Muscle of leg (tissue), 16 donors: ENCODE measurements at places on chromosomes 7 and 10.

DNA sequence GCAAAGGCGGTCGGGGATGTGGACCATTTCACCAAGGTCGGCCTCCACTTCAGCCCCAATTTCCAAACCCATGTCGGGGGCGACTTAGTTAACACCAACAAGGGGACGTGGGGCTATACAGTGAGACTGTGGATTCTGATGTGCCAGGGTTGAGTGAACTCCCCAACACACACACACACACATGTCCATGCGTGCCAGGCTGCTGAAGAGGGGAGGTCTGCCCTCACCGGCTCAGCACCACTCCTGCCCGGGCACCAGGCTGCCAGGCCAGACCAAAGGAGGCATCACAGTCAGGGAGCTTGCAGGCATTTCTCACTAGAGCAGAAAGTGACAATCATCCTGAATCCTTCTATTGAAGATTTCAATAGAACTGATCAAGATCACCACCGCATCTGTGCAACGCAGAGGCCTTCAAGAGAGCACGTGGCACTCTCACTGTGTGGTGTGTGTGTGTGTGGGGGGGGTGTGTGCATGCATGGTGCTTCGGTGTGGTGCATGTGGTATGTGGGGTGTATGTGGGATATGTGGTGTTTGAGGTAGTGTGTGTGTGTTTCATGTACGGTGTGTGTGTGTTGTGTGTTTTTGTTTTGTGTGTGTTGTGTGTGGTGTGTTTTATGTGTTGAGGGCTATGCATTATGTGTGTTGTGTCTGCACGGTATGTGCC, 403.5 kb upstream of the RNF32 start:
- no peaks in the 10 kb centered on the region for H3K27me3 ChIP-seq
- no peaks in the 10 kb centered on the region for H3K36me3 ChIP-seq
- no peak for DNase-seq
- H3K27ac ChIP-seq, result no peak overlapping the region
- H3K4me3 ChIP-seq, result no peak overlapping the region

GRCh38 chr7:134605978-134606923, 40.4 kb upstream of the BPGM start:
- no peaks in the 10 kb centered on the region for H3K4me1 ChIP-seq
- H3K4me3 ChIP-seq, result no peak overlapping the region
- no peaks in the 10 kb centered on the region for H3K36me3 ChIP-seq
- peak; percentile 67 for DNase-seq

- H3K4me1 ChIP-seq, result no peaks in the 10 kb centered on the region
- H3K27me3 ChIP-seq, result no peaks in the 10 kb centered on the region
- H3K27ac ChIP-seq, result no peak overlapping the region
- peak; percentile 47 for DNase-seq
- no peaks in the 10 kb centered on the region for H3K36me3 ChIP-seq
Observed at GRCh38 chr10:109953766-109954165, 30.5 kb upstream of the XPNPEP1 start.

- no peaks in the 10 kb centered on the region for H3K27me3 ChIP-seq
- no peaks in the 10 kb centered on the region for H3K36me3 ChIP-seq
- H3K27ac ChIP-seq, result no peak overlapping the region
- H3K4me1 ChIP-seq, result peaks cover 9% of the 10 kb centered on the region
Observed at GRCh38 chr10:23396695-23397094, 42.2 kb upstream of the OTUD1 start.

- H3K4me3 ChIP-seq, result no peak overlapping the region
- DNase-seq, result no peak
- H3K4me1 ChIP-seq, result no peaks in the 10 kb centered on the region
- H3K27ac ChIP-seq, result no peak overlapping the region
- H3K36me3 ChIP-seq, result peaks cover 10% of the 10 kb centered on the region
Observed at GRCh38 chr10:74067373-74068352, 69.7 kb downstream of the VCL start.

- H3K36me3 ChIP-seq, result peaks cover 77% of the 10 kb centered on the region
- no peak overlapping the region for H3K27ac ChIP-seq
- peaks cover 3% of the 10 kb centered on the region for H3K4me1 ChIP-seq
- no peak for DNase-seq
- H3K4me3 ChIP-seq, result no peak overlapping the region
- no peaks in the 10 kb centered on the region for H3K27me3 ChIP-seq
Observed at GRCh38 chr10:73855413-73855812, 18.9 kb downstream of the CAMK2G start.

- H3K4me3 ChIP-seq, result no peak overlapping the region
- H3K4me1 ChIP-seq, result no peaks in the 10 kb centered on the region
- H3K27me3 ChIP-seq, result no peaks in the 10 kb centered on the region
- no peak overlapping the region for H3K27ac ChIP-seq
Observed at GRCh38 chr7:148060724-148061123, 529.8 kb upstream of the C7orf33 start.

DNA sequence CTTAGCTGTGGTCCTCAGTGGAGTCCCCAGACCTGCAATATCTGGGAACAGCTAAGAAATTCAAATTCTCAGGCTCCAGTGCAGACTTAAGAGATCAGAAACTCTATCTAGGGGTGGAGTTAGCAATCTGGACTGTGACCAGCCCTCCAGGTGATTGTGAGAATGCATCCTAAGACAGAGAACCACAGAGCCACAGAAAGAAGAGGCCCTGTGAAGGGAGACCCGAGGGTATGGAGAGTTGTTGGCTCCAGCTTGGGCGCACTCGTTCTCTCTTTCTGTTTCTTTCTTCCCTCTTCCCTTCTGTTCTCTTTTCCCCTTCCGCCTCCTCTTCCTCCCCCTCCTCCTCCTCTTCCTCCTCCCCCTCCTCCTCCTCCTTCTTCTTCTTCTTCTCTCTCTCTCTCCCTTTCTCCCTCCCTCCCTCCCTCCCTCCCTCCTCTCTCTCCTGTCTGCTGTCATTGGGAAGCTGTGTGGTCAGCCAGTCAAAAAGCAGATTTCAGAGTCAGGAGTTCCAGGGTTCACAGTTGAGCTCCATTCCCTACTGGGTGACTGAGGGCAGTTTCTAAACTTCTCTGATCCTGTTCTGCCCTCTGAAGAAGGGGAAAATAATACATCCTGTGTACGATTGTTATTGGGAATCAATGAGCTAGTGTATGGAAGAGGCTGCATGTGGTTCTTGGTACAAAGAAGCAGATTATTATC, 62.1 kb upstream of the STEAP1B start:
- DNase-seq, result peak; percentile 57
- peaks cover 4% of the 10 kb centered on the region for H3K27me3 ChIP-seq
- peaks cover 51% of the 10 kb centered on the region for H3K4me1 ChIP-seq
- H3K36me3 ChIP-seq, result no peaks in the 10 kb centered on the region
- H3K4me3 ChIP-seq, result no peak overlapping the region

DNA sequence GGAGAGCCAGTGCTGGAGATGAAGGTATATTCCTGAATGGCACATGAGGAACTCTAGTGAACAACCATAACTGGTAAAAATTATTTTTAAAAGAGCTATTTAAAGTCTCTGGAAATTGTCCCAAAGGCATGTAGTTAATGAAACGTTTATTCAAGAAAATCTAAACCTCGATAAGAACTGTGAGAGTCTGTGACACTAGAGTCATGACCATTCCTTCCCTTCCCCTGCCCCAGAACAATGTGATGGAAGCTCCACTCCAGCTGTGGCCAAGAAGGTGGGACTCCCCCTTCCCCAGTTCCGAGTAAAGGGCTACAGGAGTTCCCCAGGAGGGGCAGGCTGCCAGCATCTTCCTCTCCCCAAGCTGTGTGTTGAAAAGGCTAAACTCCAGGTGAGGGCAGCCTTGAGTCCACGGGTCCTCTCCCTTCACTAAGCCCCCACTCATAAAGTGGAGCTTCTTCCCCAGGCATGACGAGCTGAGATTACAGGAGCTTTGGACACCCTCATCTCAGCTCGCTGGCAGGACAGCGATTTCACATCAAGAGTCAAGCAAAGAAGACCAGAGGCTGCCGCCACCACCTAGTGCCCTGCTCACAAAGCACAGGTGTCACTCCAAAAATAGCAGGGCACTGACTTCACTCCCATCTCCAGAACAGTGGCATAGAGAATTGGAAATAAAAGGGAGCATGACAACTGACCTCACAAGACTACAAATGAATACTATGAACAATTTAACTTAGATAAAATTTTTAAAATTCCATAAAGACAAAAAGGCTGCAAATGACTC, 68.5 kb downstream of the NHLRC2 start:
- DNase-seq, result no peak
- H3K4me1 ChIP-seq, result no peaks in the 10 kb centered on the region
- H3K36me3 ChIP-seq, result no peaks in the 10 kb centered on the region
- no peak overlapping the region for H3K27ac ChIP-seq
- no peak overlapping the region for H3K4me3 ChIP-seq

- no peak for DNase-seq
- peaks cover 2% of the 10 kb centered on the region for H3K4me1 ChIP-seq
- H3K27ac ChIP-seq, result no peak overlapping the region
- H3K27me3 ChIP-seq, result no peaks in the 10 kb centered on the region
Observed at GRCh38 chr10:63585041-63585440, 63.8 kb downstream of the REEP3 start.

- H3K27me3 ChIP-seq, result peaks cover 77% of the 10 kb centered on the region
- no peaks in the 10 kb centered on the region for H3K36me3 ChIP-seq
- no peaks in the 10 kb centered on the region for H3K4me1 ChIP-seq
- H3K27ac ChIP-seq, result no peak overlapping the region
- no peak overlapping the region for H3K4me3 ChIP-seq
Observed at GRCh38 chr7:76272851-76273497, 29.5 kb upstream of the HSPB1 start.

DNA sequence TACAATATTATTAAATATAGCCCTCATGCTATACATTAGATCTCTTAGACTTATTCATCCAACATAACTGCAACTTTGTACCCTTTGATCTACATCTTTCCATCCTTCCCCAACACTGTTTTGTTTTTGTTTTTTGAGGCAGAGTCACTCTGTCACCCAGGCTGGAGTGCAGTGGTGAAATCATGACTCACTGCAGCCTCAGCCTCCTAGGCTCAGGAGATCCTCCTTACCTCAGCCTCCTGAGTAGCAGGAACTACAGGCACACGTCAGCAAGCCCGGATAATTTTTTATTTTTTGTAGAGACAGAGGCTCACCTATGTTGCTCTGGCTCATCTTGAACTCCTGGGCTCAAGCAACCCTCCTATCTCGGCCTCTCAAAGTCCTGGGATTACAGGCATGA, 53.3 kb downstream of the NT5C2 start:
- no peak overlapping the region for H3K4me3 ChIP-seq
- H3K4me1 ChIP-seq, result peaks cover 4% of the 10 kb centered on the region
- H3K27me3 ChIP-seq, result no peaks in the 10 kb centered on the region
- peaks cover 21% of the 10 kb centered on the region for H3K36me3 ChIP-seq
- DNase-seq, result no peak
- no peak overlapping the region for H3K27ac ChIP-seq

- H3K36me3 ChIP-seq, result peaks cover 18% of the 10 kb centered on the region
- no peak overlapping the region for H3K4me3 ChIP-seq
- H3K4me1 ChIP-seq, result peaks cover 15% of the 10 kb centered on the region
- peak overlapping the region; percentile 64 for H3K27ac ChIP-seq
Observed at GRCh38 chr10:103895411-103896186, 22.4 kb downstream of the STN1 start.

DNA sequence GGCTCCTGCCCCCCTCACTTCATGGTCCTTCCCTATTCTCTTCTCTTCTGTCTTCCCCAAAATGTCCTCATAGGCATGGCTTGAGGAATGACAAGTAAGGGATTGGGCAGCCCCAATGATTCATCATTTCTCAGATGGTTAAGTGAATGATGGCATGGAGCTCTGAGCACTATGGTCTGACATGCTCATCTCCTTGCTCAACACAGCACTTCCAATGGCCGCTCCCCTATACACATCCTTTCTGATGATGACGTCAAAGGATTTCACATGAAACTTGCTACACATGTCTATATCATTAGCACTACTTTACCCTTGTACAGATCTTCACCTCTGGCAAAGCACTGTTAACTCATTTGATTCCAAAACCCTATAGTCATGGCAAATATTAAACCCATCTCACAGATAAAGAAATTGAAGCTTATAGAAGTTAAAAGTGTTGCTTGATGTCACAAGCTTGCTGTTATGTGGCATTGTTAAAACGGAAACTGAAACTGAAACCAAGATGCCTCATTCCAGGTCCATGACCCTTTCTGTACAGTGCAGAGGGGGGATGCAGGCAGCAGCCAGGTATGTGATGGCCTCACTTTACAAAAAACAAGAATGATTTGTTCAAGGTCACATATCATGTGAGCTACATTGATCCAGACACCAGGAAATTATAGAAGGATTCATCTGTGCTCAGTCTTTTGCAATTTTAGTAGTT, 90.0 kb upstream of the PLXNA4 start:
- DNase-seq, result no peak
- H3K36me3 ChIP-seq, result no peaks in the 10 kb centered on the region
- H3K4me3 ChIP-seq, result no peak overlapping the region
- no peaks in the 10 kb centered on the region for H3K27me3 ChIP-seq

GRCh38 chr10:12144538-12144937, 15.1 kb downstream of the SEC61A2 start:
- H3K4me3 ChIP-seq, result no peak overlapping the region
- H3K27me3 ChIP-seq, result no peaks in the 10 kb centered on the region

DNA sequence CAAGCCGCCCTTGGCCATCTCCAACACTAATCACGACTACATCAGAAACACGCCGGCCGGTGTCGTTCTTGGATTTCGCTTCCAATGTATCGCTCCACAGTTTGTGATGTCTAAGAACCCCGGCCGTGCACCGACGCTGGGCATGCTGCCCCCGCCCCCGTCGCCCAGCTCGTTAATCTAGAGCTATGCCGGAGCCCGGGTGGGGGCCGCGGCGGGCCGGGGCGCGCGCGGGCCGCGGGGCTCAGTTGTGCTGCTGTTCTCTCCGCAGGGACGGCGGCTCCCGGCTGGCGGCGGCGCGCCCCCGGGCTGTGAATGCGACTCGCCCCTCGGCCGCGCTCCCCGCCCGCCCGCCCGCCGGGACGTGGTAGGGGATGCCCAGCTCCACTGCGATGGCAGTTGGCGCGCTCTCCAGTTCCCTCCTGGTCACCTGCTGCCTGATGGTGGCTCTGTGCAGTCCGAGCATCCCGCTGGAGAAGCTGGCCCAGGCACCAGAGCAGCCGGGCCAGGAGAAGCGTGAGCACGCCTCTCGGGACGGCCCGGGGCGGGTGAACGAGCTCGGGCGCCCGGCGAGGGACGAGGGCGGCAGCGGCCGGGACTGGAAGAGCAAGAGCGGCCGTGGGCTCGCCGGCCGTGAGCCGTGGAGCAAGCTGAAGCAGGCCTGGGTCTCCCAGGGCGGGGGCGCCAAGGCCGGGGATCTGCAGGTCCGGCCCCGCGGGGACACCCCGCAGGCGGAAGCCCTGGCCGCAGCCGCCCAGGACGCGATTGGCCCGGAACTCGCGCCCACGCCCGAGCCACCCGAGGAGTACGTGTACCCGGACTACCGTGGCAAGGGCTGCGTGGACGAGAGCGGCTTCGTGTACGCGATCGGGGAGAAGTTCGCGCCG, 1.9 kb downstream of the VWC2 start:
- peak overlapping the region; percentile 30 for H3K4me3 ChIP-seq
- peak; percentile 25 for DNase-seq
- H3K36me3 ChIP-seq, result no peaks in the 10 kb centered on the region

- peaks cover 42% of the 10 kb centered on the region for H3K4me1 ChIP-seq
- H3K27ac ChIP-seq, result no peak overlapping the region
- H3K4me3 ChIP-seq, result no peak overlapping the region
- no peaks in the 10 kb centered on the region for H3K36me3 ChIP-seq
- no peak for DNase-seq
Observed at GRCh38 chr10:79933961-79934360, 14.9 kb downstream of the SFTPD start.

GRCh38 chr7:15489383-15489782, 72.4 kb downstream of the AGMO start:
- H3K27ac ChIP-seq, result peak overlapping the region; percentile 76
- H3K36me3 ChIP-seq, result no peaks in the 10 kb centered on the region
- H3K4me1 ChIP-seq, result peaks cover 3% of the 10 kb centered on the region
- no peaks in the 10 kb centered on the region for H3K27me3 ChIP-seq
- peak; percentile 91 for DNase-seq

- DNase-seq, result no peak
- no peaks in the 10 kb centered on the region for H3K4me1 ChIP-seq
- H3K4me3 ChIP-seq, result no peak overlapping the region
- H3K27me3 ChIP-seq, result no peaks in the 10 kb centered on the region
- H3K27ac ChIP-seq, result no peak overlapping the region
- H3K36me3 ChIP-seq, result no peaks in the 10 kb centered on the region
Observed at GRCh38 chr7:146285418-146285817, 168.8 kb downstream of the CNTNAP2 start.
